ENCODE measurements at places on chromosomes 7 and 10.

GRCh38 chr7:117248829-117249228 is 74.0 kb downstream of the WNT2 start:
- no peak for DNase-seq

DNA sequence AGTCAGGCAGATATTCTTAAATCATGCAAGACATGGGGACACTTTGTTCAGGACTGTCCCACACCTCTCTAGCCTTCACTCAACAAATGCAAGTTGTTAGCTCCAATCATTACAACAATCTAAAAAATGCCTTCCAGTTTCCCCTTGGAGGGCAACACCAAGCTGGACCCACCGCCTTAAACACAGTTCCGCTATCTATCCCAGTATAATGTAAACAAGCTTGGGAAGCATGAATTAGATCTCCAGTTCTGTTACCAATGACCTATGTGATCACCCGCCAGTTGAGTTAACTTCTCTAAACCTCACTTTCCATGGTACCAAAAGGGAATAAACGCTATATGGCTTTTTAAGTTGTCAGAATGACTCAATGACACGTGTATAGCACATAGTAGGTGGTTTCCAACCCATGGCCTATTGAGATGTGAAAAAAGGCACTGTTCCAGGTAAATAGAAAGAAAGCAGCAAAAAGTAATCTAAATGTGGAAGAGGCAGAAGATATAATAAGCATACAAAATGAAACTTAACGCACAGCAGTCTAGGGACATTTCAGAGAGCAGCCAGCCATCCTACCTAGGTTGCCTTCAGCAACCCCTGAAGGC is 2.4 kb upstream of the REEP3 start:
- no peak for DNase-seq

DNA sequence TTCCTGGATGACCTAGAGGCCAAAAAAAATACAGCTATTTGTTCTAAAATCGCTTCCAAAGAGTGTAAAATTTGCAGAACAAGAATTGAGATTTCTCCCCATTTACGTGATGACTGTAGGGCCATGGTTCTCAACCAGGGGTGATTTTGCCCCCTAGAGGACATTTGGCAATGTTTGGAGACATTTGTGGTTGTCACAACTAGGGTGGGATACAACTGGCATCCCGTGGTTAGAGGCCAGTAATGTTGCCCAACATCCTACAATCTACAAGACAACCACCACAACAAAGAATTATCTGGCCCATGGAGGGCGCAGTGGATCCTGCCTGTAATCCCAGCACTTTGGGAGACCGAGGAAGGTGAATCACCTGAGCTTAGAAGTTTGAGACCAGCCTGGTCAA is 22.8 kb upstream of the MALSU1 start:
- DNase-seq = no peak

DNA sequence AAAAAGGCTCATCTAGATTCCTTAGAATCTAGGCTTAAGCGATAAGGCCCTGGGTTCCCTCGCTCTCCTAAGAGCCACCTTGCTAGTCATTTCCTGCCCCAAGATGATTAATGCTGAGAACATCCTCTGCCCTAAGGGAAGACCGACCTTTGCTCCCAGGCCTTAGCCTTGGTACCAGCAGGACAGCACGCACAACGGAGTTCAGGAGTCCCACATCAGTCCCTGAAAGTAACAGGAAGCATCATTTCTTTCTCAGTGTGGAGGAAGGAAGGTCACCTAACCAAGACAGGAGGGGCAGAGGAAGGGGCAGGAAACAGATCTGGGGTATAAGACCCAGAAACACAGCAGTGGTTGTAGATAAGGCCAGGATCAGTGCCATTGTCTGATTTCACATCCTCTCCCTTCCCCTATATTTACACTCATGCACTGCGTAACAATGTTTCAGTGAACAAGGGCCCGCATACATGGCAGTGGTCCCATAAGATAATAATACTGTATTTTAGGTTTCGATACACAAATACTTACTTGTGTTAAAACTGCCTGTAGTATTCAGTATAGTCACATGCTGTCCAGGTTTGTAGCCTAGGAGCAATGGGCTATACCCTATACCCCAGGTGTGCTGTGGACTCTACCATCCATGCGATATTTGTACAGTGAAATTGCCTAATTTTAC is 8.1 kb upstream of the FAM107B start:
- DNase-seq = no peak

GRCh38 chr7:118214833-118215182 is 9.7 kb upstream of the ANKRD7 start:
- DNase-seq = no peak

GRCh38 chr10:111137587-111137986 is 60.8 kb downstream of the ADRA2A start:
- no peak for DNase-seq

DNA sequence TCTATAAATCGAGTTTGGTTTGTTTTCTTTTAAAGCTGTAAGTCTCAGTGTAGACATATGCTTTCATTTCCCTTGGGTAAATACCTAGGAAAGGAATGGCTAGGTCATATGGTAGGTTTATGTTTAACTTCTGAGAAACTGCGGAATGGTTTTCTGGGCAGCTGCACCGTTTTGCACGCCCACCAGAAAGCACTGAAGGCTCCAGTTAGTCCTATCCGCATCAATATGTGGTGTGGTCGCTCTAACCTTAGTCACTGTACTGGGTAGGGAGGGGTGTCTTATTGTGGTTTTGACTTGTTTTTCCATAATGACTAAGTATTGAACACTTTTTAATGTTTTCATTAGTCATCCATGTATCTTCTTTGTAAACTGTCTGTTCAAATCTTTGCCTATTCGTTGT is 279.5 kb upstream of the AKR1E2 start:
- no peak for DNase-seq

GRCh38 chr10:124694481-124695220 is 49.5 kb downstream of the FAM53B start:
- DNase-seq = no peak

DNA sequence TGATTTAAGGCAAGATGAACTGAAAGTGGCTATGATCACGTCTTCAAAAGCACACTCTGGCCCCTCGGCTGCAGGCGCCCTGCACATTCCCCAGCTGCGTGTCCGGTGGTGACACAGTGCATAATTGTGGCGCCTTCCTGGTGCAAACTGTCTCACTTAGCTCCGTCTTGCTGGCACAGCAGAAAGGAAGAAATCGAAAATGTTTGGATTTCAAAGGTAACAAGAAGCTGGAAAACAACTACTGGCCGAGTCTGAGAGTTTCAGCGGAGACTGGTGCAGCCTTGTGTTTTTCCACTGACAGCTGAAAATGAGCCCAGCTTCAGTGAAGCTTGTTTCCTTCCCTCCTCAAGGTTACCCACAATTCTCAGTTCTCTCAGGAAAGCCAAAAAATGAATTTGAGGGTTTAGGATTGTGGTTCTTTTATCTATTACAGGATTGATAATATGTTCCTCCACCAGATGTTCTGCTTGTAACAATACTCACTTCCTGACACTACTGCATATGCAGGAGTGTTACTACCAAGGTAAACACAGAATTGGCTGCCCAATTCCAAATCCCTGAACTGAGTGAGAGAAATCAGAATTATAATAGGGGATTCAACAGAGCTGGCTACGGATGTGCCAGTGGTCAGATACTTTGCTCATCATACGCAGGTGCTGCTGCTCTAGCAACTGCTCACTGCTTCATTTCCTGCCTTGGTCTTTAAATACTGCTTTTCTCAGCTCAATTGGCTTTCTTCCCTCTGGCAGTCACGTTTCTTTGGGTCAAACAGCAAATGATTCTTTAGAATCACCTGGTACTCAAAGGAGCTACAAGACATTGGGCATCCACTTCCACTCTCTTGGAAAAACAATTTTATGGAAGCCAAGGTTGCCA is 63.7 kb downstream of the TRUB1 start:
- no peak for DNase-seq

- no peak for DNase-seq
Observed at GRCh38 chr10:95664543-95664942, 8.0 kb upstream of the ALDH18A1 start.

GRCh38 chr10:13820964-13821337 is 234.2 kb downstream of the PRPF18 start:
- no peak for DNase-seq

GRCh38 chr10:76354212-76354738 is 922.9 kb downstream of the LRMDA start:
- DNase-seq = no peak

GRCh38 chr7:19400758-19401254 is 255.6 kb upstream of the FERD3L start:
- DNase-seq = no peak

DNA sequence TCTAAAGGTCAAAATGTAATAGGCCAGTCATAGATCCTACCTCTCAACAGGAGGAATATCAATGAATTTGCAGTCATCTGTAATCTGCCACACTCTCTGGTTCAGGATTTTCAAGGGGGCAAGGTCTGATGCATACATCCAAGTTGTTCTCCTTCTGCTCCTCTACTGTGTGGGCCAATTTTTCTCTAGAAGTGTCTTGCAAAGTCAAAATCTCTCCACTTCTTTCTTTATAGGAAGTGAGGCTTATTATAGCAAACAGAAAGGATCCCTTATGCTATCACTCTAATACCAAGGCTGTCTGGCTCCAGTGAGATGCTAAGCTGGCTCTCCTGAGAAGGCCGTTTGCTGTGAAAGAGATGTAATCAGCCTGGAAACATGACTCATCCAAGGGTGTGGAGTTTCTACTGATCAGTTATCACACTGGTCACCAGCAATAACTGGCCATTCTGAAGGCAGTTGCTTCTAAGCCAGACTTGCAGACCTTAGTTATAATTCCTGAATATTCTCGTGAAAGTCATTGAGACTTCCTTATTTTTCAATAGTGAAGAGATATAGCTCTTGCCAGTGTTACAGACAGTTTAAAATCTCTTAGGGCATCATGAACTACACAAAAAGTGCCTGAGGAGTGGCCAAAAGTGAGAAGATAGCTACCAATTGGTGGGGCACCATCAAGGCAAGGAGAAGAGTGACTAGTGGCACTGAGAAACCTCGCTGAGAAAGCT is 43.2 kb upstream of the LRGUK start:
- DNase-seq = no peak

GRCh38 chr7:85095806-85096205 is 91.0 kb downstream of the SEMA3D start:
- peak; percentile 70 for DNase-seq

GRCh38 chr10:72242675-72243074 is 26.6 kb upstream of the ASCC1 start:
- DNase-seq = no peak

DNA sequence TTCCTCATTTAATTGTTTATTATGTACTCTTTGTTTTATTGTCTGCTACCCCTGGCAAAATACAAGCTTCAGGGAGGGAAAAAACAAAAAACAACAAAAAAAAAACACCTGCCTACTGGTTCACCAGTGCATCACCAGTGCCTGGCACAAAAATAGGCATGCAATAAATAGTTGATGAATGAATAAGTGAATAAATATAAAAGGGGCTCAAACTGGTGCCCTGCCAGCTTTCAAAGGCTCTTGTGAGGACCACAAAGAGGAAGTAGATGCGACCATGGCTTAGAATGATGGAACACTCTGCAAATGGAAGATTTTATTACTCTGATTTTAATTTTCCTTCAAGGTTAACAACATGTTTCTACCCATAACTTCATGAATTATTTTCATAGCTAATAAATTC is 213.0 kb upstream of the INHBA start:
- no peak for DNase-seq

DNA sequence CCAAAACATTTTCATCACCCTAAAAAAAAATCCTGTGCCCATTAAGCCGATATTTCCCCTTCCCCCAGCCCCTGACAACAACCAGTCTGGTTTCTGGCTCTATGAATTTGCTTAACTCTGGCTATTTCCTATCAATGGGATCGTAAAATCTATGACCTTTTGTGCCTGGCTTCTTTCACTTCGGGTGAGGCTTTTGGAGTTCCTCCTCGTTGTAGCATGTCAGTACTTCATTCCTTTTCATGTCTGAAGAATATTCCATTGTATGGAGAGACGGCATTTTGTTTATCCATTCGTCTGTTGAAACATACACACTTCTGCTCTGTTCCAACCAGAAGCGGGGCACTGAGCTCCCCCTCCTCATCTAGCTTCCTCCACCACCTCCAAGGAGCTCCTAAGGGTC is 29.5 kb downstream of the TACC2 start:
- DNase-seq = no peak

GRCh38 chr10:23927576-23928325 is 281.2 kb upstream of the KIAA1217 start:
- no peak for DNase-seq

GRCh38 chr10:29471544-29471859 is 163.3 kb downstream of the SVIL start:
- peak; percentile 39 for DNase-seq

DNA sequence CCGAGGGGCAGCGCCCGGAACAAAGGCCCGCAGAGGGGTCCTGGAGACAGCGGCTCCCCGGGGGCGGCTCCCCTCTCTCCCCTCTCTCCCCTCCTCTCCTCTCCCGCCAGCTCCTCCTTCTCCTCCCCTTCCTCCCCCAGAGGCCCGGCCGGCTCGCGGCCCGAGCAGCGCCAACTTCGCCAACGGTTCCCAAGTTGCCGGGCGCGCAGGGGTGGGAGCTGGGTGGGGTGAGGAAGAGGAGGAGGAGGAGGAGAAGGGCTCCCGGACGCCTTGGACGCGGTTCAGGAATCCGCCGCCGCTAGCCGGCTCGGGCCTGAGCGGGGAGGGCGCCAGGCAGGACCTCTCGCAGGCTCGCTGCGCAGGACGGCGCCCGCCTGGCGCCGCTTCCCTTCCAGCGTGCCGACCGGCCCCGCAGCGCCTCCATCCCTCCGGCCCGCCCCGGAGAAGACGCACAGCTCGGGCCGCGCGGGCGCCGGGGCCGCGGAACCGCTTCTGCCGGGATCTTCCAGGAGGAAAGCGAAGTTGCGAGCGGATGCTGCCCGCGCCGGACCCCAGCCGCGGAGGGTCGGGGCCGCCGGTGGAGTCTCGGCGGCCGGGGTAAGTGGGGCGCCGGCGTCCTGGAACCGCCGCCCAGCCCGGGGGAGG is at the start of gene CHST3:
CHST3 (plus strand) TSS at position 298 of the 645 bp plus-strand sequence. CDS start 41,448 bp downstream, outside the sequence.
- no peak for DNase-seq

DNA sequence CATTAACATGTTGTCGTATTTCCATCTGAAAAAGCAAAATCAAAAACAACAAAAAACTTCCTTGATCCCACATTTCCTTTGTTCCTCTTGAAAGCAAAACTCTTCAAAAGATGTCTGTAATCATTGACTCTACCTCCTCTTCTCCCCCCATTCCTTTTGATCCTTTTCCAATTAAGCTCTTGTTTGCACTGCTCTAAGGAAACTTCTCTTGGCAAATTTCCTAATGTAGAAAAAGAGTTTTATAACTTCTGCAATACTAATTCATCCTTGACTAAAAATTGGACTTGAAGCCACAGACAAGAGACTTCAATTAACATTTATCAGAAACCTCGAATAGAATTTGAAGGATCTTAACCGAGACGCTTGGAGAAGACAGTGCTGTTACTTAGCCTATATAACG is 317.1 kb upstream of the SEMA3C start:
- peak; percentile 86 for DNase-seq

DNA sequence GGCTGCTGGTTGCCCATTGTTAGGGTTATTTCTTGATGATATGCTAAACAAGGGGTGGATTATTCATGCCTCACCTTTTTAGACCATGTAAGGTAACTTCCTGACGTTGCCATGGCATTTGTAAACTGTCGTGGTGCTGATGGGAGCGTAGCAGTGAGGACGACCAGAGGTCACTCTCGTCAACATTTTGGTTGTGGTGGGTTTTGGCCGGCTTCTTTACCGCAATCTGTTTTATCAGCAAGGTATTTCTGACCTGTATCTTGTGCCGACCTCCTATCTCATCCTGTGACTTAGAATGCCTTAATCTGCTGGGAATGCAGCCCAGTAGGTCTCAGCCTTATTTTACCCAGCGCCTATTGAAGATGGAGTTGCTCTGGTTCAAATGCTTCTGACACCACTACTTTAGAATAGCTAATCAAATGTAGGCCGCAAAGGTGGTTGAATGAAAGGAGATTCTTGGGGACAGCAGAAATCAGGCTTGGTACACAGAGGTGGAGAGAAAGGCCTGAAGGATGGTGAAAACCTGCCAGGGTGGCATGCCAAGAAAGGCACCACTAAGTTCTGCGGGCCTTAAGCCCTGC is 17.9 kb upstream of the SMO start:
- DNase-seq = no peak
